ENCODE measurements at places on chromosomes 5 and 9.

GRCh38 chr9:133967024-133967741 is 24.9 kb downstream of the VAV2 start:
- DNase-seq = no peak

- no peak for DNase-seq
Measured at GRCh38 chr5:6905423-6905822, 192.2 kb downstream of the TENT4A start.

DNA sequence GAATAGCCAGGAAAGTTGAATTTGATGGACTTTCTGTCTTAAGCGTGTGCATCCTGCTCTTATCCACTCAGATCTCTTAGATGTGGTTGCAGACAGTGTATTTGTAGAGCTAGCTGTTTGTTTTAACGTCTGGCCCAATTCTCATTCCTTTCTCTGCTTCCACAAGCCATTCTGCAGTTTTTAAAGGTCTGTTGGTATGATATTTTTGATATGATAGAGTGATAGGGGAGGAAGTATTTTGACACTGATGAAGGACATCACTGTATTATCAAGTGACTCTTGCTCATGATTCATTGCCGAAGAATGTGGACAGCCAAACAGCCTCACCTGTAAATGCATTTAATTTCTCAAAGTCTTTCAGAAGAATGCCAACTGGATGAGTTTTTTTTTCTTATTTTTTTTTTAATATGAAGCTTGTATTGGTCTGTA is 4.5 kb downstream of the TJP2 start:
- no peak for DNase-seq

DNA sequence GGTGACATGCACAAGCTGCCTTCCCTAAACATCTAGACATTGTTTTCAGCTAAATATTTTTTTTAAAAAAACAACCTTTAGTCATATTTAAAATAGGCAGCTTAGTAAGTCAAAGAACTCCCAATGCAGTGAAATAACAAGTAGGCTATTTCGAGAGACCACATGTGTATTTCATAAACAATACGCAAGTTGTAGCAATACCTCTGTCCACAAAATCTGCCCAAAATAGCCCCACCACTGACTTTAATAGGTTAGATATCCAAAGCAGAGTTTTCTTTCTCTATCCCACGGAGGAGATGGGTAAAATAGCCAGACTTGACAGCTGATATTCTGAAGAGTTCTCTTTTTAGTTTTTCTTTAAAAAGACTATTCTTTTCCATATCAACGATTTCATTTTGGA is 1.2 kb downstream of the SLC24A2 start:
- no peak for DNase-seq

DNA sequence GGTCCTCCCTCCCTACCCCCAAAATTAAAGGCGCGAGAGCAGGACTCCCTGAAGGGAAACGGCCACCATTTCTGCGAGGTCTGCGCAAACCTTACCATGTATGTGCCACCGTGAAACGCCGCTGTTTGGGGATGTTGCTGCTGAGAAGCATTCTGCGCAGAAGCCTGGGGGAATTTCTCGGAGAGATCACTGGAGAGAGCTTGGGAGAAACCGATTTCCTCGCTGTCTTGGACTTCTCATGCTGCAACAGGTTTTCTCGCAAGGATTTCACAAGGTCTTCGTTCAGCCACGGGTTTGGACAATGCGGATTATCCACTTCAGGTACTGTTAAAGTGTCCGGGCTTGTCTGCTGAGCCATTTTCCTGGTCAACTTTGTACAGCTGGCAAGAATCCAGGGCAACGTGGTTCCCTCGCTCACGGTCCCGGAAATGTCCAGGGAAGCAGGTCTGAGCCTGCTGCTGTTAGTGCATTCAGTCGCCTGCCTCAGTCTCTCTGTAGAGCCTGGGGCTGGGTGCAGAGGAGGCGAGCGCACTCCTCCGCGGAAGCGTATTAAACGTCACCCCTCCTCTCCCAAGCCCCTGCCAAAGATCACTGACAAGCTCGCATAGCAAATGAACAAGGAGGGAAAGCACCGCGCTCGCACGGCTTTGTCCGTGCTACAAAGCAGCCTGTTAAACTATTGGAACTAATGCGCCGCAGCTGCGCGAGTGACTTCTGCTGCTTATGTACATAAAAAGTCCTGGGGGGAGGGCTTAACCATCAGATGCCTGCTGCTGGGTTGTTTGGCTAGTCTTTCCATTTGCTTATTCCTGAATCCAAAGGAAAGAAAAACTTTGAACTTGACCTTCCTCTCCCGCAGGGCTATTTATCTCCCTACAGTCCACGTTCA is 125.1 kb downstream of the PDE4D start:
- DNase-seq = peak; percentile 67
